ENCODE measurements at places on chromosomes 12 and 14.

DNA sequence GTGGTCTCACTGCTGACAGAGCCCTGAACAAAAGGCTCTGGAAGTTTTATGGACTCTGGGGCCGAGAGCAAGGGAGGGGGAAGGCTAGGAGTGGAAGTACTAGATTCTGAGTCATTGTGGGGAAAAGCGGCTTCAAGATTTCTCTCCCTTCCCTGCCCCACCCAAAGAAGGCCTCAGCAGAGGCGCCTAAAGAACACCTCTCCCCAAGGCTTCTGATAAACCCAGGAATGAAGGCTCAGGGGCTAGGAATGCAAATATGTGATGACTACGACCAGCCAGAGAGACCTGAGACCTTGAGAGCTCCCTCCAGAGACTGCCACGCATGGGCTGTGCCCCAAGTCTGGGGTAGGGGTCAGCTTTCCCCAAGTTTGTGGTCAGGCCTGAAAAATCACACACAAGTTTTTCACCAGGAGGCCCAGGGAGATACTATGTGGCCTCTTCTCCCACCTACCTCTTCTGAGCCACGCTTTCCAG lies 130.7 kb upstream of the HIF1A start:
- DNase-seq, result peak; percentile 88

DNA sequence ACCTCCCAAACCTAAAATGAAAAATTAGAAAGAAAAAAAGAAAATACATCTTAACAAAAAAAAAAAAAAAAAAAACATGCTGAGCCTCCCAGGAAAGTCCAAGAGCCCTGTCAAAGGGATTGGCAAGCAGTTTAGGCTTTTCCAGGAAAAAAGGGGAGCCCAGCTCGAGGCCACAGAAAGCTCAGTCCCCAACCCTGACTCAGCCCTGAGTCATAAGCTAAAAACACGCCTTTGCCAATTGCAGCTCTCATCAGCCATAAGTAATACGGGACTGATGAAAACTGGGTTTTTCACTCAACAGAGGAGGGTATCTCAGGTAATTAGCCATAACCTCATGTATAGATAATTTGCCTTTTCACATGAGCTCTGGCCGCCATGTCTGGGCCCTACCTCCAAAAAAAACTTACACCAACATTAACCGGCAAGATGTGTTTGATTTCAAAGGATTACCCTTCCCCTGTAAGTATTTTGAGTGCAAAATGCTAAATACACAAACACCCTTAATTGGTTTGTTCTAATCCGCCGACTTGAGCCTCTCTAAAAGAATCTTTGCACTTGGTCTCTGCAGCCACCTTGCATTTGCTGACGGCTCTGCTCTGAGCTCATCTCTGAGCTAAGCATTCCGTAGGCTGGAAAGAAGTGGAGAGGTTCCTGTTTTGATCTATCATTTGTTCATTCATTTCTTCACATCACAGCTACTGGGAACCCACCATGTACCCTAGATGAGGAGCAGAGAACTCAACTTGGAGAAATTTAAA lies 319.2 kb downstream of the BCL11B start:
- no peak for DNase-seq

- DNase-seq, result peak; percentile 78
These were observed 167.5 kb downstream of the DPF3 start for GRCh38 chr14:72726444-72726843.

DNA sequence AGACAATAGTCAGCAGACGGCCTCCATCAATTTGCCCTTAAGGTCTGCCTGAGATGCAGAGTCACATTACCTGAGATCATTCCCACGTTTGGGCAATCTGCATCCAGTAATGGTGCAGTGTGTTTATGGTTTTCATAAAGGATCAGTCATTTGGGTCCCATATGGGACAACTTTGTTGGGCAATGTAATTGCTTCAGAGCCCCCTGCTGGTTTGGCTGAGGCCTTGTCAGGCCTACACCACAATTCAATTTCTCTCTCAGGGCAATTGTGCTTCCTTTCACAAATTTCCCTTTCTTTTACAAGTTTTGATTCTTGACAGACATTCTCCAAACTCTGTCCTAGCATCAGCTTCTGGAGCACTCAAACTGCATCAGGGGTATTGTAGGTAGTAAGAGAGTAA lies 191.2 kb upstream of the SSTR1 start:
- DNase-seq, result no peak

GRCh38 chr14:64940336-64940910 lies 2.1 kb downstream of the GPX2 start:
- no peak for DNase-seq

DNA sequence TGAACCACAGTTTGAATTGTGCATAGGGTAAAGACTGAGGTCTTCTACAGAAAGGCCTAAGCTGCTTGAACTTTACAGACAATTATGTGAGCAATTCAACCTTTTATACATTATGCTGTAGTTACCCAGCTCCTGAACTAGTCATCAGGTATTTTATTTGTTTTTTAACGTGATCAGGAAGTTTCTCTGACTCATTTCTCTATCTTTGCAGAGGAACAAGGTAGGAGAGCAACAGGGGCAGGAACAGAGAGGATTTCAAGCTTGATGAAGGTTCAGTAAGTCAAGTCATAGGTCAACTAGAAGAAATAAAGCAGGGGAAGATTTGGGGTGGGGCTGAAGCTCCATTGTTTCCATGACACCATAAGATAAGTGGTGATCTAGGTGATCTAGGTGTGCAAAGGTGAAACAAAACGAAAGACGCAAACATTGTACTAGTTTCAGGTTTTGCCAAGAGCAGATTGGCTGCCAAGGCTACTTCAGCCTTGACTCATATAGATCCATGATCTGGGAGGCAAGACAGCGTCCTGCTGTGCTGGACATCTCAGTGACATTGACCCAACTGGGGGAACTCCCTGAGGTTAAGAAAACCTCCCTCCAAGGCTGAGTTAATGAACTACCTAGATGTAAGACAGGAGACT lies 198.1 kb downstream of the DAD1 start:
- no peak for DNase-seq

GRCh38 chr14:75982266-75983018 lies 647 bp upstream of the TGFB3 start:
- DNase-seq, result peak; percentile 90

- DNase-seq, result no peak
These were observed 135.8 kb upstream of the PLXNC1 start for GRCh38 chr12:94012590-94012989.

- peak; percentile 76 for DNase-seq
These were observed 20.0 kb downstream of the BORCS5 start for GRCh38 chr12:12376646-12377448.

DNA sequence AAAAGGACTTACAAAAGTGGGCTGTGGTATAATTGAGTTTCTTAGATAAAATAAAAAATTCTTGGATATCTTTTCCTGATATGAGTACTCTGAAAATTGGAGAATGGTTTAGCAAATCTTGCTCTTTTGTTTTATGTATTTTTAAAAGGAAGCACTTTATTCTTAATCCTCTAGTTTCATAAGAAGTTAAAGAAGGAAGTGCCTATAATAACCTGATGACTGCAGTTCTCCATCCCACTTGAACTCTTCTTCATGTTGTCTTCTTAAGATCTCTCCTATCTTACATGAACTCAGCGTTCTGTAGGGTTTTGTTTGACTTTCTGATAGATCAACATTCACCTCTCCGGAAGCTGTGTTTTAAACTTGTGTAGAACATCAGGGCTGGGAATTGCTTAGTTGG lies 271.0 kb downstream of the ERC1 start:
- DNase-seq, result no peak

GRCh38 chr12:121838126-121838525 lies 20.5 kb downstream of the HPD start:
- DNase-seq, result no peak

DNA sequence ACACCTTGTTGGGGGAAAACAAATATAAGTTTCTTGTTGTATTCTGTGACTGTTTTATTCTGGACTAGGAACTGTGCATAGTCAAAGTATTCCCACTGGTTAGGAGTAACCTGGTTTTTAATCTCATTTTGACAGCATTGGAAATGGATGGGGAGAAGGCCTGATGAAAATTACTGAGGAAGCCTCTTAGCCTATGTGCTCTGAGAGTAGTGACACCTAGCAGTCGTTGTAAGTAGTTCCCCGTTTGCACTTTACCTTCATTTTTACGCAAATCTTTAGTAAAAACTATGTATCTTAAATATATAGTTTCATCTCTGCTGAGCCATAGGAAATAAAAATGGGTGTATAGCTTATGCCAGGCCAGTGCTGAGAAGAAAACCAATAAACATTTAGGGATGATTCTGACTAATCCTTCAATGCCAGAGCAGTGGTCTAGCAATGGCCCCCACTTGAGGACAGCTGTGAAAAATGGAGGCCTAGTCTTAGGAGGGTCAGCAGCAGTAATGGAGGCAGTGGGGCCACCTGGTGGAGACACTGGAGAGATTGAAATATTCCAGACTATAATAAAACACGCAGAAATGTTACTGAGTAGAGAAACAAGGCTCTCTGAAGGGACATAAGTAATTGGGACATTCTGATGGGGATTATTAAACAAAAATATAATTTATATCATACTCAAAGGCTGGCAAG lies 133.2 kb upstream of the NOVA1 start:
- no peak for DNase-seq

DNA sequence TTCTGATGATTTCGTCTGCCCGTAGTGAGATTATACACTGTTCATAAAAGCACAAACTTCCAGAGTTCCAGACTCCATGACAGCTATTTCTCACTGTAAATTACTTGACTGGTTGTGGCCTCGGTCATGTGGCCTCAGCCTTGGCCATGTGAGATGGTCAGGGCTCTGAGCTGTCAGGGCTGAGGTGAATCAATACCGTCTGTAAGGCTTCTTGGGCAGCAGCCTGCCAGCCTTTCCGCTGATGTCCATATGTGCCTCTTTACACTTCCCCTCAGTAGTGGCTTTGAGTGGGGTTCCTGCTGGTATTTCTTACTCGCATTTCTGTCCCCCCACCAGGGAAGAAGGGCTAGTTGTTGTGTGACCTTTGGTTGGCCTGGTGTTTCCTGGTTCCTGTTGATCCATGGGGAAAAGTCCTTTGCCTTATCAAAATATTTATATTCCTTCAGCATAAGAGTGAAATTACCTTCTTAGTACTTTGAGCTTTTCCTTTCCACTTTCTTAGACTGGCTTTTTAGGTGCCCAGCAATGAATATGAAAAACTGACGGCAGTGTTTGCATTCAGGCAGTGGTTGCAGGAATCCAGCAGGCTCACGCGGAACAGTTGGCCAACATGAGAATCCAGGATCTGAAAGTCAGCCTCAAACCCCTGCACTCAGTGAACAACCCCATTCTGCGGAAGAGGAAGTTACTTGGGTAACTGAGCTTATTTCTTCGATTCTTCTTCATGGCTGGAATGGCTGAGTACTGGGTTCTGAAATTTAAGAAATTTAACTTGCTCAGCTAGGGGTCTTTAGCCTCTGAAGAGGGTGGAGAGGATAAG lies 46.1 kb downstream of the MAPKAPK5 start:
- no peak for DNase-seq

DNA sequence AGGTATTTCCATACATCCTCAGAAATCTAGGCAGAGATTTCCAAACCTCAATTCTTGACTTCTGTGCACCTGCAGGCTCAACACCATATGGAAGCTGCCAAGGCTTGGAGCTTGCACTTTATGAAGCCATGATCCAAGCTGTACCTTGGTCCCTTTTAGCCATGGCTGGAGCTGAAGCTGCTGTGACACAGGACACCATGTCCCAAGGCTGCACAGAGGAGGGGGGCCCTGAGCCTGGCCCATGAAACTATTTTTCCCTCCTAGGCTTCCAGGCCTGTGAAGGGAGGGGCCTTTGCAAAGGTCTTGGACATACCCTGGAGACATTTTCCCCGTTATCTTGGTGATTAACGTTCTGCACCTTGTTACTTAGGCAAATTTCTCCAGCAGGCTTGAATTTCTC lies 110.5 kb downstream of the IGF1 start:
- no peak for DNase-seq

- no peak for DNase-seq
These were observed 100.8 kb downstream of the SAMD4A start for GRCh38 chr14:54667764-54668163.

DNA sequence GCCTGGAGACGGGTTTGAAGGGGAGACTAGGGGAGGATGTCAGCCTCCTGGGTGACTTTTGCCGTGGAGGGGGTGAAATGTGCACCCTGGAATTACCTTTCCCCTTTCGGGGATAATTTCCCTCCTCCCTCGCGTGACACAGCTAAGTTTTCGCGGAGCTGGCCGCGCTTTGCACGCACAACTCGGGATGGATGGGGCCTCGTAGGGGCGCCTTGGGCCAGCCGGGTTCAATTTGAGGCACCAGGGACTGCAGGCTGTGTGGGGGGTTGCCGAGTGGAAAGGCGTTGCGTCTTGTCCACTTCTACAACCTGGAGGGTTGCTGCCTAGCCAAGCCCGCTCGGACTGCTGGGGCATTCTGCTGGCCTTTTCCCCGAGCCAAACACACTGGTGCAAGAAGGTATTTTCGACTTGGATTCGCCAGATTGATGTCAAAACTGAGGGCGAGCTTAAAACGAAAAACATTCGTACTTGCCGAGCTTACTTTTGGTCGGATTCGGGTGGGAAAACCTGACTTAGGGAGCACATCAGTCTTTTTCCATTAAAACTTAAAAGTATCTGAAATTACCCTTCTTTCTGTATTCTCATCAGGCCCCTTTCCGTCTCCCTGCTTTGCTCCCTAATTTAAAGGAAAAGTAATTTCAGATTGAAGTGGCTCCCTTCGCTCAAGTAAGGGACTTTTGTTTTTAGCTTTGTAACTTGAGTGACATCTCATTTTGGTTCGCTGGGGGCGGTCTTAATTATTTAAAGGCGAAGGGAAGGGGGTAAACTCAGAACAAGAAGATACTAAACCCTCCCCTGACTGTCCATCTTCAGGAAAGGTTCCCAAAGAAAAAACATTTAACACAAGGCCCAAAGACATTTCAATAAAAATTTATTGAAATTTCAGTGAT lies 14.3 kb downstream of the TBX3 start:
- DNase-seq, result no peak

- no peak for DNase-seq
These were observed 4.8 kb downstream of the MYH7 start for GRCh38 chr14:23430723-23431085.

DNA sequence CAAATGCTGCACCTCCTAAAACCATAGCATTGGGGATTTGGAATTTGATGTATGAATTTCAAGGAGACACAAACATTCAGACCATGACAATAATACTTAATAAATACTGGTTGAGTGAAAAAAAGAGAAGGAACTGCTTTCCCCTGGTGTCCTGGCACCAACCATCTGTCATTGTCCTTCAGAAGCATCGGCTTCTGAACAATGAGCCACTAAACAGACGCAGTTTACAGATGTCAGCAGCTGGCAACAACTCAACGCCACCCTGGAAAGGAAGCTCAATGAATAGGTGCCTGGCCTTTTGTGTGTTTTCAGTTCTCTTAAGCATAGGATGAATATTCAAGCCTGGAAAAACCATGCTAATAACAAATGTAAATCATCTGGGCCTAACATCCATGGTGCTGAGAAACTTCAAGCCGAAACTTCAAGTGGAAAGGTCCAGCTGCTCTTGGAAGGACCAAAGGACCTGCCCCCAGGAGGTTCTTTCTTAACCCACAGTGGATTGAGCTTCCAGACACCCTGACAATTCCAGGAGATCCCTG lies 101.3 kb downstream of the WIF1 start:
- no peak for DNase-seq

GRCh38 chr12:625998-626397 lies 37.2 kb downstream of the NINJ2 start:
- no peak for DNase-seq

GRCh38 chr12:47549258-47549657 lies 156.6 kb downstream of the RPAP3 start:
- DNase-seq, result no peak

GRCh38 chr12:73187765-73188164 lies 915.6 kb downstream of the TRHDE start:
- DNase-seq, result no peak

GRCh38 chr12:125395583-125396215 lies 330.5 kb downstream of the AACS start:
- DNase-seq, result no peak
